ENCODE measurements at places on chromosomes 7 and 10.

DNA sequence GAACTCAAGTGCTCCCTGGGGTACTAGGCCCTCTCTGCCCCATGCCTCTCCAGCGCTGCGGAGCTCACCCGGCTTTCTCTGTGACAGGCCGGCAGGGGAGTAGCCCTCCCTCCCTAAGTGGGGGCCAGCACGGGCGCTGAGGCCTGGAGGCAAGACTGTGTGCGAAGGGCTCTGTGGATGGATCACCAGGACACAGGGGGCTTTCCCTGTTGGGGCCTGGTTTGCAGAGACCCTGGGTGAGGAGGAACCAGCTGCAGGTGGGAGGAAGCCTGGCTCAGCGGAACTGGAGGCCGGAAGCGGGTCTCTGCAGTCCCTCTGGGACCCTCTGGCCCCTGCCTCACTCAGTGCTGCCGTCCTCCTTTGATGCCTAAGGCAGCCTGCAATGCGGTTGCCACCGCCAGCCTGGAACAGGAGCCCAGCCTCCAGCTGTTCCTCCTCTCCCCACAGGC lies 106.0 kb downstream of the CYTH3 start:
- DNase-seq, result no peak

DNA sequence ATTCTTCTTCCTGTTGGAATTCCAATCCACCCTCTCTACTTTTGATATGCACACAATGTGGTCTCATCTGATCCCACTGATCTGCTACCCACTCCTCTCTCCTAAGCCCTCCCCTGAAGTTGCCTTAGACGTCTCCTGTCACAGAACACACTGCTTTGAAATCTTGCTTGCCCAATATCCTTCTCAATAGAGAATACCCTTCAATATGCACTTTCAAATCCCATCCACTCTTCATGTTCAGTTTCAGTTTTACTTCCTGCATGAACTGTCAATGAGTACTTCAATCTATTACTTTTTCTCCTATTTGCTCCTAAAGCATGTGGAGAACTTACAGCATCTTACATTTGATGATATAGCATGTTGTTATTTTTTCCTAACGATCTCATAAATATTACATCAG lies 93.5 kb downstream of the UPF2 start:
- no peak for DNase-seq

GRCh38 chr7:30330134-30331111 lies 46.0 kb downstream of the ZNRF2 start:
- no peak for DNase-seq

GRCh38 chr10:125926247-125926646 lies 29.9 kb downstream of the FANK1 start:
- no peak for DNase-seq

GRCh38 chr10:67608001-67608400 lies 88.0 kb downstream of the CTNNA3 start:
- DNase-seq, result no peak

GRCh38 chr7:145978769-145979168 lies 137.8 kb upstream of the CNTNAP2 start:
- DNase-seq, result no peak

DNA sequence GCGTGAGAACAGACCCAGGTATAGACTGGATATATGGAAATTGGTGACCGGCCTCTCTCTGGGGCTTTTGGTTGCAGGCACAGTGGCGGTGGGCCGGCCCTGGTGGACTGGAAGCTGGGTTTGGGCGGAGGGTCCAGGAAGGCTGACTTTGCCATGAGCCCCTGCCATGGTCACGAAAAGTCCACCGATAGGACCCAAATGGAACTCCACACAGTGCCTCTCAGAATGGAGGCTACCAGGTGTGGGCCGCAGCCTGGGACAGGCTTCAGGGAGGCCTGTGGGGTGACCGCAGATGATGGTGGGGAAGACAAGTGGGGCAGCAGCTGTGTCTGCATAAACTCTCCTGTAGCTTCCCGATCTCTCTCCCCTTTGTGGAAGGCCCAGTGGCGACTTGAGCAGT lies 123.2 kb downstream of the DNAJB6 start:
- no peak for DNase-seq

DNA sequence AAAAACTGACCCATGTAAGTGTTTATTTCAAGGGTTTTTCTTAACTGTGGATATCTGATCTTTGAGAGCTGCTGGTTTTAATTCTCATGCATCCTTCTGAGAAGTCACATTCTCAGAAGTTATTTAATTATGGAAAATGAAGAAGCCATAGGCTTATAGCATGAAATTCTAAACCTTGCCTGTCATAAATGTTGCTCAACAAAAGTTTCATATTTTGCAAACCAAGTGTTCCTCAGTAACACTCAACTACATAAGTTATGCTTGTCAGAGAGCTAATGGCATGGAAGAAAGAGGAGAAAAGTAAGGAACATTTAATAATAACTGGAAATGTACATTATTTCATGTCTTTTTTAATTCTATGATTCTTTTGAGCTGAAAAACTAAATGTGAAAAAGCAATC lies 78.6 kb upstream of the MPP7 start:
- no peak for DNase-seq

GRCh38 chr10:92328993-92329392 lies 38.0 kb downstream of the MARCHF5 start:
- no peak for DNase-seq

DNA sequence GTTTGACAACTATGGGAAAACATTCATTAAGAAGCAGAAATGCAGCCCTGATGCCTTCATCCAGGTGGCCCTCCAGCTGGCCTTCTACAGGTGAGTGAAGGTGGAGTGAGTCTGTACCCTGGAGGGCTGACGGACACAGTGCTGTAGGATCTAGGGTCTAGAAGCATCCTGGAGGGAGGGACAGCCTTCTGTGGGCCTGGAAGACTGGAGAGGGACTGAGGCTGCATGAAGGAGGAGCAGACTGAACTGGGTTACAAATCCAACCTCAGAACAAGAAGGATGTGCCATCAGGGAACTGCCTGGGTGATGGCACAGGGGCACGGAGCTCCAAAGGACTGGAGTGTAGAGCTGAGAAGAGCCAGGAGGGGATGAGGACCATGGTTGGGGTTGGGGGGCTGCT lies 27.5 kb upstream of the C10orf53 start:
- DNase-seq, result no peak

- DNase-seq, result no peak
Observed at GRCh38 chr7:128103498-128104107, 72.4 kb upstream of the LRRC4 start.

GRCh38 chr10:114823077-114823463 lies 1.5 kb downstream of the FHIP2A start:
- DNase-seq, result no peak

DNA sequence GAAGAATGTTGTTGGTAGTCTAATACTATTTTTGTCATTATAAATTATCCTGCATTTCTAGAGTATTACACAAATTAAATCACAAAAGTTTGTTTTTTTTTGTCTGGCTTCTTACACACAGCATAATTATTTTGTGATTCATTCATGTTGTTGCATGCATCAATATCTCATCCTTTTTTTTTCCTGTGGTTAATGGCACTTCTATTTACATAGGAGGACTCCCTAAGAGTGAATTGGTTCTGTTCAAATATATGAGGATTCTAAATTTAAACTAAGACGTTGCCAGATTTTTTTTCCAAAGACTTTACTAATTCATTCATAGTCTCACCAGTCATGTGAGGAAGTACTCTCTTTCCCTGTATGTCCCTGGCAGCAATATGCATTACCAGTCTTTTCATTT lies 303.3 kb downstream of the GPR37 start:
- DNase-seq, result no peak

- no peak for DNase-seq
Observed at GRCh38 chr10:110829721-110830410, 41.9 kb upstream of the PDCD4 start.

- DNase-seq, result no peak
Observed at GRCh38 chr7:38681882-38682281, 50.7 kb upstream of the AMPH start.

DNA sequence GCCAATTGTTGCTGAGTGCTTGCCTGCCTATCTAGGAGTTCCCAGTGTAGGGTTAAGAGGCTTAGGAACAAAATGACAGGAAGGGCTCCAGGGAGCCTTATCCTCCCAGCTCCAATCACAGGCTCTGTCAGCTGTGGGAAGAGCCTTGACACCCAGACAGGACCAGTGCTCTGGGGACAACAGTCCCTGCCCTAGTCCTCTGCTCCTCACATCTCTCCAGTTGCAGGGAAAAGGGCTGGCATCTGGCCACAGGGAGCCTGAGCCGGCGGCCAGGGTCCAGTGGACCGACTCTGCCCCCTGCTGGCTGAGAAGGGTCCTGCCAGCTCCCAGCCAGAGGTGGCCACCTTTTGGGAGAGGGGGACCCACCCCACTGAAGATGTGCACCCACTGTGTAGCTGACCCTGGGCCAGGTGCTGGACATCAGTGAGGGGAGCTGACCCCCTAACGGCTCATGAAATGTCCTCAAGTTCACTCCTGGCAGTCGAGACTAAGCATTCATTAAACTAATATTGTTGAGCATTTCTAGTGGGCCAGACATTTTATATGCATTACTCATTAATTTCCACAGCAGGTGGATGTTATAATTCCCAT lies 17.6 kb downstream of the DNAJB12 start:
- no peak for DNase-seq

- DNase-seq, result no peak
Observed at GRCh38 chr10:29981510-29981909, 77.9 kb downstream of the JCAD start.

GRCh38 chr7:54995166-54995565 lies 23.7 kb upstream of the EGFR start:
- DNase-seq, result no peak

- DNase-seq, result no peak
Observed at GRCh38 chr10:122143238-122143841, 127.8 kb upstream of the BTBD16 start.

DNA sequence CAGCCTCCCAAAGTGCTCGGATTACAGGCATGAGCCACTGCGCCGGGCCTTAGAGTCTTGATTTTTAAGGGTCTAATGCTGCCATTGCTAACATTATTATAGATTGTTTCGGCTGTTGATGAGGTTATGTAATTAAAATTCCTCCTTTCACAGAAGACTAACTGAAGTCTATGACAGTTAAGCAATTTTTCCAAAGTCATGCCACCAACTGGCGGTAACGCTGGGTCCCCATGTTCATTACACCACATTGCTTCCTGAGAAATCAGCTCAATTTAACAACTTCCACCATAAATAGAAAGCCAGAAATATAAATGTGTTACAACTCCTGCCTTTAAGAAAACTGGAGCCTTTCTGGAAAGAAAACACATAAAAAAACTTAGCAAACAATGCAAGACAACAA lies 3.5 kb downstream of the ERLIN1 start:
- DNase-seq, result no peak

DNA sequence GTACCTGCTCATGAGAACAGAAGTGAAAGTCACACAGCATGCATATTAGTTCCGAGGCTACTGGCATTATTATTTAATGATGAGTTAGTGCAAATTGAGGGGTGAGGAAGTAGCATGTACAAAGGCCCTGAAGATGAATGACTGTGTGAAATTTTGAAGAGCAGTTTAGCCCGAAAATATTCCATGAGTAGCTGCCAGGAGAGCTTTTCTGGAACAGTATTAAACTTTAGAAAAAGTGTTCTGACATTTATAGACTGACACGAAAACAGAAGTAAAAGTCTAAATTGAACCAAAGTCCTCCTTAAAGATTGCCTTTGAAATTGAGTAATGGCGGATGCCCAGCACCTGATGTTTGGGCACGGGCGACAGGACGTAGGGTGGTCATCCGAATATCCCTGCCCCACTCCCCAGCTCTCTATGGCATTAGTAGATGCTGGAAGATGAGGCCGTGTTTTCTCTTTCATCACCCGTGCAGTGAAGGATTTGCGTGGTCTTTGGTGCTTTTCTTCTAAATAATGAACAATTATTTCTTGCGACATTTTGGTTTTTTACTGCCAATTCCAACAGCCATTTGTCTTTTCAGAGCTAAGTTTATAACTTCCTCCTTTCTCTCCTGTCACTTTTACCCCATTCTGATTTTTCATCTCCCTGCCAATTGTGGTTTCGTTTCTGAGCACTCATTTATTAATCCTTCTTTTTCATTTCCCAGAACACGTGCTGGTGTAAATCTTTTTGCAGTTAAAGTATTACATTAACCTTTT lies 192.6 kb downstream of the MGMT start:
- no peak for DNase-seq

GRCh38 chr7:131159961-131160361 lies 167.7 kb upstream of the MKLN1 start:
- DNase-seq, result no peak

DNA sequence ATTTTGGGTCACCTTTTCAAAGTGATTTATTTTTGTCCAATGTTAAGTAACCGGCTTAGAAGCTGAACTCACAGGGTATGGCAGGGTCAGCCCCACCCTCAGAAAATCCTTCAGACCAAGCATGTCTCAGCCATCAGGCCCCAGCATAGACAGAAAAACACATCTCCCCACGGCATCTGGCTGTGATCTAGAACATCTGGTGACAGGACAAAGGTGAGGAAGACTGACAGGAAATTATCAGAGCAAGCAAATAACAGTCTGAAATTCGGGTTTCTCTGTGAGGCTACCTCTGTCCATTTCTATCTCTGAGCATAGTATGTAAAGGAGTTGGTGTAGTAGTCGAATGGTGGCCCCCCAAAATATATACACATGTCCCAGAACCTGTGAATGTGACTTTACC lies 177.0 kb upstream of the C1GALT1 start:
- no peak for DNase-seq

DNA sequence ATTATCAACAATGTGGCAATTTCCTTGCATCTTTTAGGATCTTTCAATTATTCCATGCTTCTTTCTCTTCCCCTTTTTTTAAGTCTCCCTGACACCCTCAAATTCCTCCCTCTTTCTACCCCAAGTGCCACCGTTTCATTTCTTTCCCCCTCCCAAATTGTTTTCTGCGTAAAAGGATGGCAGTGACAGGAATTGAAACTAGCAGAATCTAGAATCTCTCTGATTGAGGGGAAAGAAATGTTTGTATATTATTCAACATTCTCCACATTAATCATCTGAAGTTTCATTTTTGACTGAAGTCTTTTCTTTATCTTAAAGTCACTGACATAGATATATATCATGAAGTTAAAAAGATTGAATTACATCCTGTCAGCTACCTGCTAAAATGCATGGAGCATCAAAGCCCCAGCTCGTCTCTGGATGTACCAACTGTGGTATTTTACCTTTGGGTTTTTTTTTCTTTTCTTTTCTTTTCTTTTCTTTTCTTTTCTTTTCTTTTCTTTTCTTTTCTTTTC lies 633.5 kb downstream of the SORCS3 start:
- DNase-seq, result no peak

All from stimulated activated CD8-positive, alpha-beta memory T cell treated with anti-CD3 and anti-CD28 coated beads, Interleukin-2, amount 100 ng/mL, for 1 hour (primary cell).